ENCODE measurements at places on chromosomes 1 and 21.
A peak's percentile ranks its signal among the peaks of the same experiment; 100 is the strongest.

DNA sequence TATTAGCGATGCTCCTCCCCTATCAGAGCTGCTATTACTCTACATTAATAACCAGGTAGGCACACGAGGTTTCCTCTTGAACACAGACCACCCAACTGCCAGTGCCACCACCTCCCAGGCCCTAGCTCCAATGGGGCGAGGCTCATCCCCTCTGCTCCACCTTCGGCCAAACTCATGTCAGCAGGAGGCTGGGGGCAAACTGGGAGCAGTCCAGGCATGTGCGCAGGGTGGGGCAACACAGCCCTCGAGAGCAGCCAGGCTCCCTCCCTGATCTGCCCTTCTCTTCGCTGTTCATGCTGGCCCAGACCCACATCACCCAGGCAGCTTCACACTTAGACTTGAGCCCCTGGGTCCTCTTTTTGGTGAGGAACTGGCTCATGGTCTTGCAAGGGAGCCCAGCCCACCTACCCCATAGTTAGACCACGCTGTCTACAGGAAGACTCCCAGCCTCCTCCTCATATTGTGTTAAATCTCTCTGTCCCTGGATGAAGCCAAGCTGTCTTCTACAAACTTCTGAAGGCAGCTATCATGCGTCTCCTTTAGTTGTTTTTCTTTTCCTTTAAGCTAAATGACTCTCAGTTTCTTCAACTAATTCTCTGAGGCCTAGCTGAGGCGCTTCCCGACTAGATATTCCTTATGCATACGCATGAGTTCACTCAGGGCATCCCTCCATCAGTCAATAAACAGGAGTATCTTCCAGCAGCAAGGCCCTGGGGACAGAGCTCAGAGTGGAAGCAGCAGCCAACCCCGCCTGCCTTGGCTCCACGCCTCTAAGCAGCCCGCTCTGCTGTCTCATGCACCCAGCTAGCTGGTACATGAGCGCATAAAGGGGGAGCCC lies 12.0 kb downstream of the TMEM9 start:
- no peak for DNase-seq

- no peak for DNase-seq
These were observed 9.3 kb downstream of the PCSK9 start for GRCh38 chr1:55048453-55049270.

DNA sequence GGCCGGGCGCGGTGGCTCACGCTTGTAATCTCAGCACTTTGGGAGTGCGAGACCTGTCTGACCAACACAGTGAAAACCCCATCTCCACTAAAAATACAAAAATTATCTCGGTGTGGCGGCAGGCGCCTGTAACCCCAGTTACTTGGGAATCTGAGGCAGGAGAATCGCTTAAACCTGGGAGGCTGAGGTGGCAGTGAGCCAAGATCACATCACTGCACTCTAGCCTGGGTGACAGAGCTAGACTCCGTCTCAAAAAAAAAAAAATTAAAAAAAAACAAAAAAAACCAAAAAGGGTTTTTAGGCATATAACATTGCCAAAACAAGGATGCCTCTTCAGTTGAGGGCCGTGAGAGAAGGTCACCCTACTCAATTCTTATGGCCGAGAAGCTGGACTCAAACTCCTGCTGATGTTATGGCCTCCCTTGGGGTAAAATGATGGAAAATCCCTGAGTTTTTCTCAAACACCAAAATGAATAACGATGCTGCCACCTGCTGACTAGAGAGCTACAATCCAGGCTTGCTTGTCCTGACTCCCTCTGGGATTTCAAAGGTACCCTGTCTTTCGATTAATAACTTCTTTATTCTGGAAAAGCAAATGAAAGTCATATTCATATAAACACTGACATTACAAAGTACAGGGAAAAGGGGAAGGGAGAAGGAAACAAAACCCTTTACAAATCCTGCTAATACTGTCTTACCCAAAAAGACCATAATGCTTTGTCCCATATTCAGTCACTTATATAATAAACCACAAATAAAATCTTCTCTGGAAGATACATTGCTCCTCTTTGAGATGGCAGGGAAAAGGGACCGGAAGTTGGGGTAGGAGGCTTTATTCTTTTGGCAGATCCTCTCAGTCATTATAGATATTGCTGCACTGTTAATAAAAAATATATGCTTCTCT lies 10.7 kb downstream of the RAB42 start:
- peak; percentile 37 for DNase-seq

GRCh38 chr1:224539971-224540370 lies 76.1 kb upstream of the CNIH3 start:
- DNase-seq: no peak

DNA sequence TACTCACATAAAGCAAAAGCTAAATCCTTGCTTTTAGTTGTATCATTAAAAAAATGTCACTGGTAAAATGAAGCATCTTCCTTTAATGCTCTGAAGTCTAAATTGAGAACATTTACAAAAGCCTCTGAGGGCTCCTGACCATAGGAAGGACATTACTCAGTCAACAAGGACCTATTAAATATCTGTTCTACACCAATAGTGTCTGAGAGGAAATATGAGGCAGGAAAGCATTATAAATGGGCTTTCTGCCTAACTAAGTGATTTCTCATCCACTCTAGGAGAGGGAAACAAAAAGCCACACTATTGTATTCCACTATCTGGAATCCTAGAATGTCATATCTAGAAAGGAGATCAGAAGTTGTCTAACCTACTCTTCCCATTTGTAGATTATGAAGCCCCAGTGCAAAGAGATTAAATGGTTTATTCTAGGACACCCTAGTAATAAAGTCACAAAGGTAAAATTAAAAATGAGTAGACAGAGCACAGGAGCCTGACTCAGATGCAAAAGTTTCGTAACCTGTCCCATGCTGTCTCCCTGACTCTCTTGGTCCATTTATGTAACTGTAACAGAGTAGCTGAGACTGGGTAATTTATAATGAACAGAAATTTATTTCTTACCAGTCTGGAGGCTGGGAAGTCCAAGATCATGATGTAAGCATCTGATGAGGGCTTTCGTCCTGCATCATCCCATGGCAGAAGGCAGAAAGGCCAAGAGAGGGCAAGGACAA lies 17.6 kb downstream of the RGS1 start:
- DNase-seq: no peak

- DNase-seq: no peak
These were observed 21.0 kb upstream of the GADD45A start for GRCh38 chr1:67664048-67664447.

DNA sequence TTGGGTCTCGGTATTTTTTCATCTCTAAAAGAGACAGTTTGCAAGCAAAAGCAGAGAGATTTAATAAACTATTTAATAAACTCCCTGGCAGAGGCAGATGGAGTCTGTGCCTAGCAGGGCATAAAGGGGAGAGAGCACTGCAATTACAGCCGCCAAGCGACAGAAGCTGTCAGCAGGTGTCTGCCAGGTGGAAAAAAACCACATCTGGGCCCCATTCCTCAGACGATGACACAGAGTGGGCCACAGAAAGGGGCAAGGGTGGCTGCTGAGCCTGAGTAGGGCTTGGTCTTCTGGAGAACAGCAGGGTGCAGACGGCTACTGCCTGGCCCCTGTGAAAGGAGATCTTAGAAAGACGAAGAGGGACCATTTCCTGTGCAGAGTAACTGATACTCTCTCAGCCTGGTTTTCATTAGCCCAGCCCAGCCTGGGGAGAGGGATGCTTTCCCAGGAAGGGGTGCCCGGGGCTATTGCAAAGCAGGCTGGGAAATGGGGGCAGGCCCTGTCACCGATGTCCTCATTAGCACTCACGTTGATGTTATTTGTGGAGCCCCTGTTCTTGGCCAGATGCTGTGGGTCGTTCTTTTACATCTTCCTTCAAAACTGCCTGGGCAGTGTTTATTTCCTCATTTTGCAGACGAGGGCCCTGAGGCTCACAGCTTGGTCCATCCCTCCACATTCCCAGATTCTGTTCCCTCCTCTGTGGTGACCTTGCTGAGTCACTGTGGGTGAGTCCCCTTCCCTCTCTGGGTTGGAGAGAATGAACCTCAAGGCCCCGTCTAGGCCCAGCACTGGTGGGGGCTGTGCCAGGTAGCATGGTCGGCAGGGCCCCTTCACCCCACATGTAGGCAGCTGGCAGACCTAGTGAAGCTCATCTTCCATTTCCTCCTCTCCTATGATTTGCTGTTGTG lies 472.7 kb downstream of the PTPRU start:
- DNase-seq: peak; percentile 53

- DNase-seq: no peak
These were observed 33.8 kb upstream of the TSPAN2 start for GRCh38 chr1:115123116-115123515.
